T-cell (primary cell): ENCODE measurements at places on chromosomes 6 and 20.

- no peak for DNase-seq
Measured at GRCh38 chr20:49323622-49324238, 45.9 kb upstream of the ZNFX1 start.

DNA sequence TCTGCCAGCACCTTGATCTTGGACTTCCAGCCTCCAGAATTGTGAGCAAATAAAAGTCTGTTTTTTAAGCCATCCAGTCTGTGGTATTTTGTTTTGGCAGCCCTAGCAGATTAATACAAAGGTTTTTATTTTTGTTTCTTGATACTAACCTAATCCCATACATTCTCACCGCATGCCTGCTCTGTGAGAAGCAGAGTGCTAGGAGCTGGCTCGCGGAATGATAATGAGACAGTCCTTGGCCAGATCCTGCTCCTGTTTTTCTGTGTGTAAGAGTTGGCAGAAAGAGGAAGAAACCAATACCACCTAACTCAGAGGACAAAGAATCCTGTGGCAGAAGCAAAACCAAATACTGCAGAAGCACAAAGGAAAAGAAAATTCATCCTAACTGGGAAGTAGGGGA is 82.6 kb downstream of the KIF16B start:
- no peak for DNase-seq

- DNase-seq = no peak
Measured at GRCh38 chr6:155782739-155783459, 327.3 kb upstream of the NOX3 start.

DNA sequence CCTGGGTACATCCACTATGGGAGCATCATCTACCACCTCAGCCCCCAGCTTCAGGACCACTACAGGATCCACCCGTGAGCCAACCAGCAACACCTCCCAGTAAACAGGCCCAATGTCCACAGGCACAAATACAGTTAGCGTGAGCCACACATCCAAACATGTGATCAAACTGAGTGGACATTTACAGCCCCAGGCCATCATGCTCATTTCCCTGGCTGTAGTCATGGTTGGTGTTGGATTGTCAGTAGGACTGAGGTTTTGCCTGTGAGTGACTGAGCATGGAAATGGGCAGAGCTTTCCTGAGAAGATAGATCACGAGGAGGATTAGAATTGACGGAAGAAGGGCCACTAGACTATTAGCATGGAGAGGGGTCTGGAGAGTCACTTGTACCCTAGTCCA is 10.7 kb upstream of the MUC21 start:
- DNase-seq = no peak

DNA sequence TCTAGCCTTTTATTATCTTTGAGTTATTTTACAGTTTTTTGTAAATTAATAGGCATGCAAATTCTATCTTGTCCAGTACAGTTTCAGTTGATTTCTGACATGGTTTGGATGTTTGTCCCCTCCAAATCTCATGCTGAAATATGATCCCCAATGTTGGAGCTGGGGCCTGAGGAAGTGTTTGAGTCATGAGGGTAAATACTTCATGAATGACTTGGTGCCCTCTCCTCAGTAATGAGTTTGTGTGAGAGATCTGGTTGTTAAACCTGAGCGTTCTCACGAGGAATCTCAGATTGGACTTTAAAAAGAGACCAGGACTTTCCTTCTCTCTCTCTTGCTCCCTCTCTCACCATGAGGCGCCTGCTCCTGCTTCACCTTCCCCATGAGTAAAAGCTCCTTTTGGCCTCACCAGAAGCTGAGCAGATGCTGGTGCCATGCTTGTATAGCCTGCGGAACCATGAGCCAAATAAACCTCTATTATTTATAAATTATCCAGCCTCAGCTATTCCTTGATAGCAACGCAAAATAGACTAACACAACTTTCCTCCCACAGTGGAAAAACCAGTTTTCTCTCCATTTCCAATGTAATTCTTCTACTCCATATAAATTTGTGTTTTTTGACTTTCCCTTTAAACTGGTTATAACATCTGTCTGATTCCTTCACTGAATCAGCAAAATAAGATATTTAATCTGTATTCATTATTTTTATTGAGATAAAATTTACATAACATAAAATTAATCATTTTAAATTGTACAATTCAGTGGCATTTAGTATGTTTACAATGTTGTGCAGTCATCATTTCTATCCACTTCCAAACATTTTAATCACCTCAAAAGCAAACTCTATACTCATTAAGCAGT is 78.7 kb upstream of the PRSS16 start:
- no peak for DNase-seq
